ENCODE measurements at places on chromosomes 6 and 20.
A peak's percentile ranks its signal among the peaks of the same experiment; 100 is the strongest.

DNA sequence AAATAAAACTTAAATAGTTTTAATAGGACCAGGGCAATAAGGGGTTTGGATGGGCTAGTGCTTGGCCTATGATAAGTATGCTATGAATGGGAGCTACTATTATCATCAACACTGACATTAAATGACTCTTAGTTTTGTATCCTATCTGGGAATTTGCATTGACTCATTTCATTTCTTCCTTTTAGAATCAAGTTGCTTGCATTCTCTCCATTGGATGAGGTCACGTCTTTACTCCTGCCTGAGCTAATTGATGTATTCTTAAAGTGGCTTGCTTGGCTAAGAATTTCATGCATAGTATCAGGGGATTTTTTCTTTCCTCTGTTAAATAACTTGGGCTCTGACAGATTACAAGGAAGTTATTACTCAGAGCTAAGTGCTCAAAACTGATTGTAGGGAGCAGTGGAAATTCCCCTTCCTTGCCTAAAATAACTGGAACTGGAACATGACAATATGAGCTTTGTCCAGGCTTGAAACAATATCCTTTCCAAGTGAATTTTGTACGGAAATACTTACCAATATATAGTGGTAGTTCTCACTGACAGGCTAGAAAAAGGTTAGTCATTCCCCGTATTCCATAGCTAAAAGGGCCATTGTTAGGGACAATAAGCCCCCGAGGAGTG is 169.9 kb downstream of the BCAS1 start:
- no peak for DNase-seq
- H3K27ac ChIP-seq, result peak overlapping the region; percentile 87
- H3K36me3 ChIP-seq, result peaks cover 1% of the 10 kb centered on the region
- H3K27me3 ChIP-seq, result no peaks in the 10 kb centered on the region
- H3K4me3 ChIP-seq, result no peak overlapping the region

GRCh38 chr20:8527998-8528723 is 396.1 kb downstream of the PLCB1 start:
- H3K36me3 ChIP-seq, result no peaks in the 10 kb centered on the region
- no peaks in the 10 kb centered on the region for H3K4me1 ChIP-seq
- H3K27me3 ChIP-seq, result no peaks in the 10 kb centered on the region
- H3K27ac ChIP-seq, result no peak overlapping the region

- no peak overlapping the region for H3K27ac ChIP-seq
- H3K4me3 ChIP-seq, result no peak overlapping the region
- no peak for DNase-seq
- H3K27me3 ChIP-seq, result no peaks in the 10 kb centered on the region
- H3K4me1 ChIP-seq, result peaks cover 4% of the 10 kb centered on the region
- H3K36me3 ChIP-seq, result peaks cover 63% of the 10 kb centered on the region
Observed at GRCh38 chr20:62906209-62906608, 20.1 kb downstream of the DIDO1 start.

GRCh38 chr6:97275804-97276203 is 7.2 kb downstream of the MMS22L start:
- H3K4me3 ChIP-seq, result no peak overlapping the region
- no peaks in the 10 kb centered on the region for H3K27me3 ChIP-seq
- H3K4me1 ChIP-seq, result peaks cover 19% of the 10 kb centered on the region
- DNase-seq, result no peak
- no peak overlapping the region for H3K27ac ChIP-seq
- peaks cover 39% of the 10 kb centered on the region for H3K36me3 ChIP-seq

- H3K27ac ChIP-seq, result no peak overlapping the region
- no peaks in the 10 kb centered on the region for H3K4me1 ChIP-seq
- H3K36me3 ChIP-seq, result no peaks in the 10 kb centered on the region
- no peak for DNase-seq
- H3K27me3 ChIP-seq, result peaks cover 8% of the 10 kb centered on the region
Observed at GRCh38 chr6:122821095-122821494, 32.0 kb downstream of the SMPDL3A start.

DNA sequence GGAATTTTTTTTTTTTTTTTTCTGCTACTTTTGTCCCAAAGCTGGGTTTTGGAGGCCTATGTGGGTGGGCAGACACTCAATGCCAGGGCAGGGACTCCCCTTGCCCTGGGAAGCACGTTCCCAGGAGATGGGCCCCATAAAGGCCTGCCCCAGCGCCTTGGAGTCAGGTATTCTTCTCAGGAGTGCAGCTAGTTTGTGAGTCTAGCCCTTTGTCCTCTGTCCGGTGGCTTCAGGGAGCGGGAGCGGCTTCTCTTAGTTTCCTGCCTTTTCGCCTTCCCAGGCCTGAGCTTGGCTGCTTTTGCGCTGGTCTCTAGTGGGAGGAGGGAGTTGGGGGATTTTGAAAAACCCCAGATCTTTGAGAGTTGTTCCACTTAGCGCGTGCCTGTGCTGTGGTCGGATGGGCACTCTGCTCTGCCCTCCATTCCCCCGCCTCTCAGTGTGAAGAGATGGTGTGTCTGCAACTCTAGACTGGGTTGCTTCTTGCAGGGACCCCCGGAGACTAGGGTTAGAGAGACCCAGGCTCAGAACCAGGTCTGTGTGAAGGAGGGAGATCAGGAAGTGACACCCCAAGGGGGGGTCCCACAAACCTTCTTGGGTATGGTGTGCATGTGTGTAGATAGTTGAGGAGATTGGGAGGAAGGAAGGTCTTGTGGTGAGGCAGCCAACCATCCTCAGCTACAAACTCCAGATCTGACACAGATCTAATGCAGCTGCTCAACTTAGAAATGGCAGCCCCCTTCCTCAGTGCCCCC is 1.3 kb downstream of the PLCG1 start:
- H3K27me3 ChIP-seq, result no peaks in the 10 kb centered on the region
- peaks cover 80% of the 10 kb centered on the region for H3K4me1 ChIP-seq
- H3K27ac ChIP-seq, result peak overlapping the region; percentile 90
- peak; percentile 37 for DNase-seq

- DNase-seq, result no peak
- H3K27me3 ChIP-seq, result peaks cover 8% of the 10 kb centered on the region
- H3K27ac ChIP-seq, result no peak overlapping the region
- H3K36me3 ChIP-seq, result no peaks in the 10 kb centered on the region
Observed at GRCh38 chr6:110529355-110529754, 52.9 kb upstream of the SLC22A16 start.

DNA sequence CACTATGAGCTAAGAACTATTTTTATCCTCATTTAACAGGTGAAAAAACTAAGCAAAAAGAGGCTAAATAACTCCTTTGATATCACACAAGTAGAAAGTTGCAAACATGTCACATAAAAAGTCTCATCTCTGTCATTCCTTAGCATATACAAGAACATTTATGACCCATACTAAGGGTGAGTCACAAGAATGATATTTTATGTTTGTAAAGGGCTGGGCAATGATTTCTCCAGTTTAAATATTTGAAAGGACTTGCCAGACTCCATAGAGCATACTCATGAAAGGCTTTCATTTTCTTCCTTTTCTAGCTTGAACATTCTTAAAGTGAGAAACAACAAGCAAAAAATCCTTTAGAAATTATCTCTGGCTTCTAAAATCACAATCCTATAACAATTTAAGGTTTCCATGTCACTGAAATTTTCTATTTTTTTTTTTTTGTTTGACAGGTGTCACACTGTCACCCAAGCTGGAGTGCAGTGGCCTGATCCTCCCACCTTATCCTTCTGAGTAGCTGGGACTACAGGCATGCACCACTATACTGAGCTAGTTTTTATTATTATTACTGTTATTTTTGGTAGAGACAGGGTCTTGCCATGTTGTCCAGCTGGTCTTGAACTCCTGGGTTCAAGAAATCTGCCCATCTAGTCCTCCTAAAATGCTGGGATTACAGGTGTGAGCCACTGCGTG is 338.0 kb upstream of the KHDRBS2 start:
- no peak overlapping the region for H3K4me3 ChIP-seq
- no peaks in the 10 kb centered on the region for H3K27me3 ChIP-seq
- H3K27ac ChIP-seq, result no peak overlapping the region
- no peaks in the 10 kb centered on the region for H3K36me3 ChIP-seq

- H3K27ac ChIP-seq, result no peak overlapping the region
- H3K4me1 ChIP-seq, result no peaks in the 10 kb centered on the region
- H3K4me3 ChIP-seq, result no peak overlapping the region
- no peaks in the 10 kb centered on the region for H3K36me3 ChIP-seq
- no peak for DNase-seq
Observed at GRCh38 chr6:92271091-92271490, 1148.3 kb downstream of the EPHA7 start.

DNA sequence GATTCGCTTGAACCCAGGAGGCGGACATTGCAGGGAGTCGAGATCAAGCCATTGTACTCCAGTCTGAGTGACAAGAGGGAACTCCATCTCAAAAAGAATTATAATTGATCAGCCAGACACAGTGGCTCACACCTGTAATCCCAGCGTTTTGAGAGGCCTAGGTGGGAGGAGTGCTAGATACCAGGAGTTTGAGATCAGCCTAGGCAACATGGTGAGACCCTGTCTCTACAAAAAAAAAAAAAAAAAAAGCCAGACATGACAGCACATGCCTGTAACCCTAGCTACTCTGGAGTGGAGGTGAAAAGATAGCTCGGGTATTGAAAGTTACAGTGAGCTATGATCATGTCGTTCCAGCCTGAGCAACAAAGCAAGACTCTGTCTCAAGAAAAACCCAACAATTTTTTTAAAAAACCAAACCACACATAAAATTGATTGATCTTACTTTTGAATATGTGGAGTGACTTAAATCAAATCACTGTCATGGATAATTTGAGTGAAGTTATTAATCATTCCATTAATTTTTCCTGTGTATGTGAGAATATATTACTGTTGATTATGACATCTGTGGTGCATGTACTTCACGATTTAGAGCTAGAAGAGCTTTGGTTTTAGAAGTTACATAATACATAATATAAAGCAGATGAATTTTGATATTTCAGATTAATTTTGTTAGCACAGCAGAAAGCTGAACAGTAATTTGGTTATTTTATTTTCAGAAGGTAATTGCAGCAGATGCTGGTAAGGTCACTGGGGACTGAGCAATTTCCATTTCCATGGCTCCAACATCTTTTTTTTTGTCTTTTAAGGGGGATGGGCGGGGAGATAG is 34.4 kb downstream of the NCOA7 start:
- no peak overlapping the region for H3K4me3 ChIP-seq
- H3K36me3 ChIP-seq, result peaks cover 17% of the 10 kb centered on the region
- no peak overlapping the region for H3K27ac ChIP-seq
- DNase-seq, result no peak
- H3K27me3 ChIP-seq, result no peaks in the 10 kb centered on the region

- no peaks in the 10 kb centered on the region for H3K36me3 ChIP-seq
- no peaks in the 10 kb centered on the region for H3K4me1 ChIP-seq
- H3K4me3 ChIP-seq, result no peak overlapping the region
- no peak overlapping the region for H3K27ac ChIP-seq
Observed at GRCh38 chr6:114430534-114431124, 87.8 kb upstream of the HS3ST5 start.

DNA sequence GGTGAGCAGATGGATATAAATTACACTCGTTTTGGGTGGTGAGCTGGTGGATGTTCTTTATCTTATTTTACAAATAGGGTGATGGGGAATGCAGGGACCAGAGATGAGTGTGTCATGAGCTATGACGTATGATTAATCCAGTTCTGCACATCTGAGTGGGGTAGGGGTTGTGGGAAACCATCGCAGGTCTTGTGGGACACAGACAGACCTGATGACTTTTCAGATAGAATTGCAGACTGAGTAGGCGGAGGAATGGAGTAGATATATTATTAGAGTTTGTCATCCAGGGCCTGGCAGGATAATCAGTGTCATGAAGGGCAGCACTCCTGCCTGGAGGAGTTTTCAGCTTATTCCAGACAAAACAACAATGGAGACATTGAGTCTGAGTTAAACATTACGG is 12.9 kb upstream of the DSP start:
- DNase-seq, result no peak
- no peaks in the 10 kb centered on the region for H3K4me1 ChIP-seq
- no peak overlapping the region for H3K4me3 ChIP-seq
- H3K27ac ChIP-seq, result no peak overlapping the region

DNA sequence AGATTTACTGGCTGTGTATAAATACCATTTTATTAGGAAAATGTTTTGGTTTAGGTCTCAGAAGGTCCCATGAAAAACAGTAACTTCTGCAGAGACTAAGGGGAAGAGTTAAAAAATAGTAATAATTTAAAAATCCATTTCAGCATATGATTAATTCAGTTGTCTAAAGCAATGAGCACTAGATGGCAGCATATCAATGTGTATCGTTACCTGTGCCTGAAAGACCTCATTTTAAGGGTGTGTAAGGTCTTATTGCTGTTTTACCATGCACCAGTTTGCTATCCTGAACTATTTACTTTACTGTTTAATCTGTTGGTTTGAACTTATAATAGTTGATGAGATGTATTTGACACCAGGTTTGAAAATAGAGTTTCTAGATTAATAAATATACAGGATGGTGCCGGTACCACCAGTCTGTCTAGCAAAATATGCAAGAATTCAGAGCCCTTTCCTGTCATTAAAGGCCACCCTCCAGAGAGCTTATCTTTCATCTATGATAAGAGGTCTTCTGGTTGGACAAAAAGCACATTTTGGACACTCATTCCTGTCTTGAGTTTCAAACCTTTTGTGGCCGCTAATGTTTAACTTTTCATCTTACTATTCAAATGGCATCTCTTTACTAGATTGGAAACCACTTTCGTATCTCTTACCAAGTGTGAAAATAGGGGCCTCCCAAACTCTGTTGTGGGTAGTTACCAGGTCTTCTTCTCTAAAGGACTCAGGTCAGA is 8.9 kb upstream of the AHI1 start:
- no peak overlapping the region for H3K27ac ChIP-seq
- H3K4me3 ChIP-seq, result no peak overlapping the region
- no peaks in the 10 kb centered on the region for H3K27me3 ChIP-seq
- H3K4me1 ChIP-seq, result peaks cover 11% of the 10 kb centered on the region
- no peaks in the 10 kb centered on the region for H3K36me3 ChIP-seq

DNA sequence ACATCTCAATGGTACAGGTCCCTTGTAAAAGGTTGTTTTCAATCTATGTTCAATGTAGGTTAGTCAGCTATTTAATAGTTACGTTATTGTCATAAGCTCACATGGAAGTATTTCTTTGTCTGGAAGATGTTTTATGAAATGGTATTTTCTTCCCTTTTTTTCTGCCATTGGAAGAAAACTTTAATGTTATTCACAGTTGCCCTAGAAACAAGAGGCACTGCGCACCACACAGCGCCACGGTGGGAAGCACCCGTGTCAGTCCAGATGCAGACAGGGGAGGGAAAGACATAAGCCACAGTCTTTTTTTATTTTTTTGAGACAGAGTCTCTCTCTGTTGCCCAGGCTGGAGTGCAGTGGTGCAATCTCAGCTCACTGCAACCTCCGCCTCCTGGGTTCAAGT is 82.1 kb downstream of the GCNT2 start:
- H3K27me3 ChIP-seq, result no peaks in the 10 kb centered on the region
- no peaks in the 10 kb centered on the region for H3K4me1 ChIP-seq
- no peaks in the 10 kb centered on the region for H3K36me3 ChIP-seq
- H3K27ac ChIP-seq, result no peak overlapping the region

DNA sequence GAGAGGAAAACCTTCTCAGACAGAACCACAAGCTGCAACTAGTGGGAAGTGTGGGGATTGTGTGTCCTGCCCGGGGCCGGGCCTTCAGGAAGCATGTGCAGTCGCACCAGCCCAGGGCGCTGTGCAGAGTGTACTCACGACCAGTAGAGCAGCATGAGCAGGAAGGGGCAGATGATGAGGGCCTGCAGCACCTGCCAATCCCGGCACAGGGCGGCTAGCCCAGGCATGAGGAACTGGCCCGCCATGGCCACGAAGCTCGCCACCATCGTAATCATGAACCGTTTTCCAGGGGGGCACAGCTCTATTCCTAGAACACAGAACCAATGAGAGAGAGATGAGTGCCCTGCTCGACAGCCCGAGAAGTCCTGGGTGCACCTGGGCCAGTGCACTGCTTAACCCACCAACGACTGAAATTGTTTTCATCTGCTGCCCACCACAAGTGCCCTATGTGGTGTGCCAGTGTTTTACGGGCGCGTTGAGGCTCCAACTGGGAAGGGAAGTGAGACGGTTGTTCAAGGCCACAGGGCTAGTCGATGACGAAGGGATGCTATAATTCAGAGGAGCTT is 65.0 kb downstream of the PSMG4 start:
- peaks cover 12% of the 10 kb centered on the region for H3K27me3 ChIP-seq
- no peak overlapping the region for H3K27ac ChIP-seq
- H3K4me3 ChIP-seq, result no peak overlapping the region
- no peaks in the 10 kb centered on the region for H3K36me3 ChIP-seq

Data from activated T-helper 1 cell treated with anti-CD3 and anti-CD28 coated beads, Interleukin-12 subunit alpha, Interleukin-12 subunit beta, Interleukin-2, Interleukin-4 antibody, amounts not matched to agents 30 ng/mL and 10 ng/mL and 1 ng/mL, durations not matched to agents 14 hours and 24 hours and 36 hours (primary cell).